ENCODE measurements at places on chromosomes 5 and 9.

DNA sequence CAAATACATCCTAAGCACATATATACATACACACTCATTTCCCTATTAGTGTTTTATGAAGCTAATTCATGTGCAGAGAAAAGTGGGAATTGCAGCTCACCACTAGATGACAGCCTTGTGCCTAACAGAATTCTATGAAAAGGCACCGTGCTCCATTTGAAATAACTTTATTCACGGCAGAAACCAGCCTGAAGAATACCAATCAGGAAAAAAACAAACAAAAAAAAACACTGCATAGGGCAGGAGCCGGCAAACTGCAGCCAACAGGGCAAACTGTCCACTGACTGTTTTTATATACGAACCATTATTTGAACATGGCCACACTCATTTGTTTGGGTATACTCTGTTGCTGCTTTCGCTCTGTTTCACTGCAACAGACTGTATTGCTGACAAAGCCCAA is 33.6 kb downstream of the ERMP1 start:
- DNase-seq = peak; percentile 7

- DNase-seq = no peak
These were observed 10.7 kb downstream of the GAPT start for GRCh38 chr5:58501778-58502417.

DNA sequence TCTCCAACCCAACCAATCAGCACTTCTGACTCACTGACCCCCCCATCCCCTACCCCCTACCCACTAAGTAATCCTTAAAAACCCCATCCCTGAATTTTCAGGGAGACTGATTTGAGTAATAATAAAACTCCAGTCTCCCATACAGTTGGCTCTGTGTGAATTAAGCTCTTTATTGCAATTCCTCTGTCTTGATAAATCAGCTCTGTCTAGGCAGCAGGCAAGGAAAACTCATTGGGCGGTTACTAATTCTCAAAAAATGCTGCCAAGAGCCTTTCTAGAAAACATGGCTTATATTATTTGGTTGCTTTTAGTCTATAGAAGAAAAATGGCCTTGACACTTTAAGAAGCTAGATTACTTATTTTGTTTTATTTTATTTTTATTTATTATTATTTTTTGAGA is 131.7 kb downstream of the SUSD1 start:
- no peak for DNase-seq

GRCh38 chr9:9299134-9299533 is 1313.7 kb downstream of the PTPRD start:
- DNase-seq = no peak

DNA sequence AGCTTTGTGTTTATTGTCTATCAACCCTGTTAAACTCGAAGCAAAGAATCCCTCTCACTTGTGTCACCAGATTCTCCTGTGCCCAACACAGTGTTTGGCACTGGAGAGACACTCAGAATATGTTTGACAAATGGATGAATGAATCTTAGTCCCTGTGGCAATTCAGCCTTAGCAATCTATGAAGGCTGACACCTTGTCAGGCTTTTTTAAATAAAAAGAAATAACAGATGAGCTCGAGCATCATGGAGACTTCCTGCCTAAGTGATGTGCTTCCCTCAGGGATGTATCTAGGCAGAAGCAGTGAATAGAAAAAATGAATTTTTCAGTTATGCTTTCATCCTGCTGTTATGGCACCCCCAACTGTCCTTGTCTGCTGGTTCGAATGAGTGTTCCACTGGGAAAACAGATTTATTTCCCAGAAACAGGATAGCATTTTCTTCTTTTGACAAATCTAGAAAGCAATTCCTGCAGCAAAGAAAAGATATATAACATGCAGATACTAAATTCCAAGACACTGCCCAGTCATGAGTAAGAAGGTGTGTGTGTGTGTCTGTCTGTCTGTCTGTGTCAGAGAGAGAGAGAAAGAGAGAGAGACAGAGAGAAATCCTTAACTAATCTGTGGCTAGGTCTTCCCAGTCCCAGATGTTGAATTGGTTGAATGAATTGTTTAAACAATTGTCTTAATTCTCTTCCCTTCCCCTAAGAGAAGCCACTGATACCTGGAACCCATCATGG is 16.7 kb downstream of the MAMDC2 start:
- DNase-seq = no peak

DNA sequence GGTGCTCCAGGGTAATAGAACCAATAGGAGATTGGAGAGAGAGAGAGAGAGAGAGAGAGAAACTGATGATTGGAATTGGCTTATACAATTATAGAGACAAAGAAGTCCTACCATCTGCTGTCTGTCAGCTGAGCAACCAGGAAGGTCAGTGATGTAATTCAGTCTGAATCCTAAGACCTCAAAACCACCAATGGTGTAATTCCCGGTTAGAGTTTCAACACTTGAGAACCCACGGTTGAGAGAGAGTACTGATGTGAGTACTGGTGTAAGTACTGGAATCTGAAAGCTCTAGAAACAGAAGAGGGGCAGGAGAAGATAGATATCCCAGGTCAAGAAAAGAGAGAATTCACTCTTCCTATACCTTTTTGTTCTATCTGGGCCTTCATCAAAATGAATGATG is 775.8 kb downstream of the EFNA5 start:
- no peak for DNase-seq

DNA sequence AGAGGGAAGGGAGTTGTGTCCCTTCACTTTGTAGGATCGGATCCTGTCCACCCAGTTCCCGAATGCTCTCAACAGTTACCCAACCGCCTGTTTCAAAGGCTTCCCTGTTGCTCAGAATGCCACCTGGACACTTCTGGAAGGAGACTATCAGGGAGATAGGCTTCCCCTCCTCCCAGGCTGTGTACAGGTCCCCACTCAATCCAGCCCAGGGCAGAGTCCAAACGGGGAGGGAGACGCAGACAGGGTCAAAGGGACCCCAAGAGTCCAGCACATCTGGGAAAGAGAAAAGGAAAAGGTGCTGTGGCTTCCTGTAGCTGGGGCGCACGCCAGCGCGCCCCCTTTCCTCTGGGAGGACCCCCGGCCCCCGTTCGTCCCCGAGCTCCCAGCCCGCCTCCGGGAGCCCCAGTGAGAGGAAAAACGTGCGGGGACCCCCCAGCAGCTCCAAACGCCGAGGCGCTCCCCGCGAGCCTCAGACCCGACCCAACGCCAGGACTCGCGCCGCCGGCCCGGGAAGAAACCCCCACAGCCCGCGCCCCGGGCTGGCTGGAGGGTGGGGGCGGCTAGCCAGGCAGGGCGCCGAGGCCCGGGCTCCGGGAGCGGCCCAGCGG is 640 bp downstream of the SURF4 start:
- peak; percentile 33 for DNase-seq

- DNase-seq = no peak
These were observed 310.2 kb downstream of the AGTPBP1 start for GRCh38 chr9:85431339-85432102.

- DNase-seq = no peak
These were observed 127.8 kb upstream of the RAPGEF1 start for GRCh38 chr9:131867611-131868192.

- no peak for DNase-seq
These were observed 90.4 kb downstream of the ZNF608 start for GRCh38 chr5:124655921-124656511.

- DNase-seq = no peak
These were observed 91.1 kb downstream of the BARX1 start for GRCh38 chr9:93864032-93864431.

DNA sequence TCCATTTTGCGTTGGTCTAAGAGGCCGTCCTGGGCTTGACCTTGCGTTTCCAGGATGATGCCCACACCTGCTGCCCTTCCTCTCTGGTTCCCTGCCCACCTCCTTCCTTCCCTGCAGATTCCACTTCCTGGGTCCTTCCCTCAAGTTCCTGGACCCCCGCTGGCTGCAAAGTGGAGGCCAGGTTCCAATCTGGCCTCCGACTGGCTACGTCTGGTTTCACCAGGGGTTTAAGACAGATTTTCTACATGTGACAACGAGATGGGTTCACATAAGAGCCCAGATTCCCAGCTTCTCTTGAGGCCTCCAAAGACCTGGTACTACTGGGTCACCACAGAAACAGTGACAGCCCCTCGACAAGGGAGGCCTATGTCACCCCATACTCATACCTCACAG is 2.1 kb downstream of the MGAT4B start:
- no peak for DNase-seq

- no peak for DNase-seq
These were observed 8.7 kb downstream of the CLTB start for GRCh38 chr5:176407456-176408251.

All from CD4-positive, alpha-beta T cell treated with Interleukin-12 subunit alpha and Interleukin-12 subunit beta, for 1 hour (primary cell).